ENCODE measurements at places on chromosomes 6 and 20.
A peak's percentile ranks its signal among the peaks of the same experiment; 100 is the strongest.

DNA sequence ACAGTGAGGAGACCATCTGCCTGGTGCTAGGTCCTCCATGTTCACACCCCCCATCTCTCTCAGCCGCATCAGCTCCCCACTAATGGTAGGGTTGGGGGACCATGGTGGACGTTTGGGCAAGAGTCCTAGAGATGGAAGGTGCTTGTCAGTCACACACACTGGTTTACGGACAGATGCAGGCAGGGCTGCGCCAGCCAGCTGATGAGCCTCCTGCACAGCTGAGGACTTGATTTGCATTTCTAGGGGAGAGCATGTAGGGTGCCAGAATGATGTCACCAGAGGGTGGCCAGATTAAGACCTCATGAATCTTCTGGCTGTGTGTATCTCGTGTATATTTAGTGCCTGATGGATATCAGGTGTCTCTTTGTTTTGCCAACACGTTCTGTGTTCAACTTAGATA, 28.6 kb downstream of the CST8 start:
- DNase-seq, result no peak

GRCh38 chr20:6576726-6577125, 190.8 kb upstream of the BMP2 start:
- DNase-seq, result no peak

- DNase-seq, result peak; percentile 68
These were observed 42.0 kb downstream of the IRAK1BP1 start for GRCh38 chr6:78909391-78909790.

DNA sequence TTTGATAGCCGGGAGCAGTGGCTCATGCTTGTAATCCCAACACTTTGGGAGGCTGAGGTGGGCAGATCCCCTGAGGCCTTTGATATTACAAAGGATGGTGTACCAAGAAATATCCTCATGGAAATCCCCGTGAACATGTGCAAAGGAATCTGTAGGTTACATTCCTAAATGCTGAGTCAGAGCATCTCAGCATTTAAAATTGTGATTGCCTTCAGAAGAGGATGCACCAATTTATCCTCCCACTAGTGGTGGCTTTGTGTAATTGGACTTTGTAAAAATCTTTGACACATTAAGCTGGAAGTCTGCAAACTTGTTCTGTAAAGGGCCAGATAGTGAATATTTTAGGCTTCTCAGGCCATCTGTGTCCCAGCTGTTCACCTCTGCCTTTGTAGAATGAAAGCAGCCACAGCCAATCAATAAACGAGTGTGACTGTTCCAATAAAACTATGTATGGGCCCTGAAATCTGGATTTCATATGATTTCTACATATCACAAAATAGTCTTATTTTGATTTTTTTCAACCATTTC, 11.8 kb downstream of the TMEM14B start:
- peak; percentile 80 for DNase-seq

DNA sequence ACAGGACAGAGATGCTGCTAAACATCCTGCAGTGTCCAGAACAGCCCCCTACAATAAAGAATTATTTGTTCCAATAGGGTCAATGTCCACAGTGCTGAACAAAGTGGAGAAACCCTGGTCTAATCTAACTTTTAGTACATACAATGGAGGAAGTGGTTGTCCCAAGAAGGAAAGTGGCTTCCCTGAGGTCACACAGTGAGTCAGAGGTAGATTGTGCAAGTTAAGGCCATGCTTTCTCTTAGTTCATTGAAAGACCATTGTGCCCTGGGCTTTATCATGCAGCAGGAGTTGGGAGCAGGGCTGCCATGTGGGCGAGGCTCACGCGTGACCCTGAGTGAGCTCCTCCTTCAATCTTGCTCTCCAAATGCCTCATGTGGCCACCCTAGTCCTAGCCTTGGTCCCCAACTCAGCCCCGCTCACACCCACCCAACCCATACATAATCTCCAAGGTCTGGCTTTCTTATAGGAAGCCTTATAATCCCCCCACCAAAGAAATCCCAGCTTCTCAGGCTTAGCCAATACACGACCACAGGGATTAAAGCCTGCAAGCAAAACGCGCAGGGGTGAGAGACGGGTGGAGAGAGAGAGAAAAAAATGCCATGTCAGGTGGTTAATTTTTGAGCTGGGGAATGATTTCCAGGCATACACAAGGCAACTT, 19.9 kb downstream of the SLC13A3 start:
- no peak for DNase-seq

DNA sequence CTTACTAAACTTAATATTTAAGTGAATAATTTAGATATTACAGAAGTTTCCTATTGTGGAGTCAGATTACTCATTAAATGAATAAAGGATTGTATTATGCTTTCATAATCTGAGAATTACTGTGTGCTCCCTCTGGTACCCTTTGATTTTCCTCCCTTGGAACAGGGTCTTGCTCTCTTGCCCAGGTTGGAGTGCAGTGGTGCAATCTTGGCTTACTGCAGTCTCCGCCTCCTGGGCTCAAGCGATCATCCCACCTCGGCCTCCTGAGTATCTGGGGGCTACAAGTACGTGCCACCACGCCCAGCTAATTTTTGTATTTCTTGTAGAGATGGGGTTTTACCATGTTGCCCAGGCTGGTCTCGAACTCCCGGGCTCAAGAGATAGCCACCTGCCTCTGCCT, 9.6 kb downstream of the WTAP start:
- no peak for DNase-seq

DNA sequence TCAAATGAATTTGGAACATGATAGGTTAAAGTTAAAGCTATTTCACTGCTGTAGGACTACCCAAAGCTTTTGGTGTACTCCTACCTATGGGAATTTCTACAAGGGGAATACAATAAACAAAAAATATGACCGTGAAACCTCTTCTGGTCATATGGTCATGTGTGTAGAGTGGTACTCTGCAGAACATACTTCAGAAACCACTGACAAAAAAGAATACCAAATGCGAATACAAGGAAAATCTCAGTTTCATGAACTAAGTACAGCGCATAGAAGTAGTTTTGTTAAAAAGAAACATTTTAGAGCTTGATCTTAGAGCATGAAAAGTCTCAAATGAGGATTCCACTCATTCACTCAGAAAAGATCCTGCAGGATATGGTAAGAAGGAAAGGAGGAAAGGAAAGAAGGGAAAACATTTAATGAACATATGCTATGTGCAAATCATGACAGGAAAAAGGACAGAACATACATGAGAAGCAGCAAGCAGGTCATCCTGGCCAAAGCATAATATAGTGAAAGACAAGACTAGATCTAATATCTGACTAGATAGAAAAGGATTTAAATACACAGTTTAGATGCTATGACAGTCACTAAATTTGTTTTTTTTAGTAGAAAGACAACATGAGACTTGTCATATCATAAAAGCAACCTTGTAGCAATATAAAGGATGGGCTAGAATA, 36.5 kb downstream of the SNX14 start:
- DNase-seq, result no peak

- DNase-seq, result no peak
These were observed 6.1 kb upstream of the DTNBP1 start for GRCh38 chr6:15668918-15669317.

GRCh38 chr6:110544472-110544871, 68.1 kb upstream of the SLC22A16 start:
- no peak for DNase-seq

DNA sequence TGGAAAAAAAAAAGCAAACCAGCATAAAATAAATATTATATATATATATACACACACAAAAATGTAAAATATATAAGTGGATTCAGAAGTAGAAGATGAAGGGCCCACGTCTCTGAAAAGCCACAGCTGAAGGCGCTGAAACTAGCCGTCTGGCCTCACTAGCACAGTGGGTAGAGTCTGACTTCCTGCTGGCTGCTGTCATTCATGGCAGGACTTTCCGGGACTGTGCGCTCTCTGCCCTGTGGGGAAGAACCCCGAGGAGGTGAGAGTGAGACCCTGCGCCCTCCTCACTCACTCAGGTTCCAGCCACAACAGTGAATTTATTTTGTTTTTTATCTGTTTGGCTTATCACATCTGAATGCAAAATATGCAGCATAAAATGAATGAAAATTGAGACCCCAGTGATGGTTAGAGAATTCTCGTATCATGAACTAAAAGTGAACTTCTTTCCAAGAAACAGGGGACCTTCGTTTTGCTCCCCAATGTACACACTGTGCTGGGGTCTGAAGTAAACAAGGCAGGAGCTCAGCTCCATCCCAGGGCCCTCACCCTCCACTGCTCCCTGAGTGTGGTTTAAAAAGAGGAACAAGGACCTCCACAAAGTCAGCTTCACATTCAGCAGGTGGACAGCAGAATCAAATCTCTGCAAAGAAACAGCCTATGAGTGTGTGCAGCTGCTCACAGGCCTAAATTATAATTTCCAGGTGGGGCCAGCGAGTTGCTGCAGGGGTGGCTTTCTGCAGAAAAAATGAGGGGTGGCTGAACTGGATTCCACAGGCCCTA, 1.3 kb upstream of the RAMACL start:
- DNase-seq, result no peak

DNA sequence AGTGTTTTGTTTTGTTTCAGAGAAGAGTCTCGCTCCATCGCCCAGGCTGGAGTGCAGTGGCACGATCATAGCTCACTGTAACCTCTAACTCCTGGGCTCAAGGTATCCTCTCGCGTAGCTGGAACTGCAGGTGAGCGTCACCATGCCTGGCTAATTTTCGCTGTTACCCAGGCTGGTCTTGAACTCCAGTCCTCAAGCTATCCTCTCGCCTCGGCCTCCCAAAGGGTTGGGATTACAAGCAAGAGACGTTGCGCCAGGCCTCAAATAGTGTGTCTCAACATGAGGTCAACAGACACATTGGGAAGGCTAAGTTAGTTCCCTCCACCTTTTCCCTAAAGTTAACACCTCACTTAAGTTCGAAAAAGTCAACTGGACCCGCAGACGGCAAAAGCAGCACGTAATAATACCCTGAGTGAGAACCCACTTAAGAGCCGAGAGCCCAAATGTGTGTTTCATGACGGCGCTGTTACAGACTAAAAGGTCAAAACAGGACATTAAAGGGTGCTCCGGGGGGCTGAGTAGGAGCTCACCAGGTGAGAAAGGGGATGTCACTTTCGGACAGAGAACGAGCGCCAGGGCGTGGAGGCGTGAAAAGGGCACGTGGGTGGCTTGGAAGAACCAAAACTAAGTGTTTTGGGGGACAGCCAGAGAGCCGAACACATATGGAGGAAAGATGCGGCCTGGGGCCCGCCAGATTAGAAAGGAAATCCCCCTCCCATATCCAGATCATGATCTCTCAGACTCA, 499 bp downstream of the TTI1 start:
- no peak for DNase-seq

- no peak for DNase-seq
These were observed 51.3 kb downstream of the CD109 start for GRCh38 chr6:73747289-73747688.

GRCh38 chr6:71496722-71497033, 208.1 kb downstream of the OGFRL1 start:
- no peak for DNase-seq
